ENCODE measurements at places on chromosomes 7 and 10.
A peak's percentile ranks its signal among the peaks of the same experiment; 100 is the strongest.

DNA sequence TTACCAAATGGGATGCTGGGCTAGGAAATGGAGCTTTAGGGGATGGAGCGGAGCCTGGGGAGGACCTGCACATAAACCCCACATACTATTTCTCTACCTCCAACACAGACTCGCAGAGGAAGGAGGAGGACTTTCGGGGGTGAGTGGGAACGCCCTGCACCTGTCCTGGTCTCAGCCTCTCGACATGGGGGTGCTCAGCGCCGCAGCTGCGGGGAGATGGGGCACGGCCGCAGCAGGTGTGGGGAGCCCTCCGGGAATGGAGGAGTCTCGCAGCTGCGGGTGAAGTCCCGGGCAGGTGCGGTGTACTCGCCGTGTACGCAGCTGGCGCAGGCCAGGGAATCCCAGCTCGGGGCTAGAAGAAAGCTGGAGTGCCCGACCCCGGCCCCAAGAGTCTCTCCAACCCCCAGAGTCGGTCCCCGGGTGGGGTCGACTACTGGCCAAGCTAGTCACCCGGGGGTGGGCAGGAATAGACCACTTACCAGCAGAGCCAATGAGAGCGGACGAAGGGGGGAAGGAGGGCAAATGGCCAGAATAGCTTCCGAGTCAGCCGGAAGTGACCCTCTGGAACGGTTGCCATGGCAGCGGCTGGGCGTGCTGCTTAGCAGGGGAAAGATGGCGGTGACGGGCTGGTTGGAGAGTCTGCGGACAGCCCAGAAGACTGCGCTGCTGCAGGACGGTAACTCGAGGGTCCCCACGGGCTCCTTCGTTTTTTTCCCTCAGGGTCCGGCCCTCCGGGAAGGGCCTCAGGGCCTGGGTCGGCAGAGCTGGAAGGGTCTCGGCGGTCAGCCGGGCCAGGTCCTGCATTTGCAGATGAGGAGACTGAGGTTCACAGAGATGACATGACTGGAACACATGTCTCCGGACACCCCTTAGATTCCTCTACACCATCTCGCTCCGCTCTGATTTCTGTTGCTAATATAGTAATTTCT, at the start of the genes DPCD and POLL:
Gene DPCD, plus strand, starts transcription at position 597 of the 929 bp plus-strand sequence. Its CDS starts 16 bp downstream, at position 613.
Gene POLL, minus strand, starts transcription at position 533 of the 929 bp plus-strand sequence. CDS start 897 bp downstream, outside the sequence.
- DNase-seq = peak; percentile 92

GRCh38 chr7:66443946-66444345, 184.7 kb upstream of the KCTD7 start:
- DNase-seq = no peak

DNA sequence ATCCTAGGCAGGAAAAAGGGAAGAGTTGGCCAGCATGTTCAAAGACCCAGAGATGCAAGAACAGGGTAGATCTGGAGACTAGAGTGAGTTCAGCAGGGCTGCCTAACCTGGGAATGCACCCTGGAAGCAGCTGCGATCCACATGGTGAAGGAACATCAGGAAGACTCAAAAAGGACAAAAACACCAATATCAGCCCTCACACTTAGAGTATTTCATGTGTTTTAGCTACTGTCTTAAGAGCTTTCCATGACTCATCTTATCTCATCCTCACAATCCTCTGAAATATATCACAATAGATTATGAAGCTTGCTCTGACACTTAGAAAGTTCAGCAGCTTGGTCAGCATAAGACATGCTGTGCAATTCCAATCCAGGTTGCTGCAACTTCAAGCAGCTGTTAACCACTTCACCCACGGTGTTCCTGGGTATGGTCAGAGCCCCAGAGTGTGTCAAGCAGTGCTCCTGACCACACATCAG, 380.9 kb downstream of the PARD3 start:
- DNase-seq = no peak

GRCh38 chr10:92413519-92413918, 122.6 kb downstream of the MARCHF5 start:
- DNase-seq = no peak

DNA sequence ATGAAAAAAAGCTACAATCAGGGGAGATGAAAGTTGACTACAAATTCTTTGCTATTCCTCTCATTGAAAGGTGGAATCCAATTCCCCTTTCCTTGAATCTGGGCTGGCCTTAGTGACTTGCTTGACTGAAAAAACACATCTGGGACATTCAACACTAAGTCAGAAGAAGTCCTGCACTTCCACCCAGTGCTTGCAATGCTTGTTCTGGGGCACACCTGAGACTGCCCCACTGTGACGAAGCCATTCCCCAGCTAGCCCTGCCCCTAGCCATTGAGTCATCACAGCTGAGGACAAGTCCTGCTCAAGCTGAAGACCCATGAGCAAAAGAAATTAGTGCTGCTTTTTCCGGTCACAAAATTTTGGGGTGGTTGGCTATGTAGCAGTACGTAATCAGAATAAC, 19.2 kb upstream of the GRID1 start:
- no peak for DNase-seq

- no peak for DNase-seq
Measured at GRCh38 chr10:14487488-14487883, 156.8 kb upstream of the FRMD4A start.

DNA sequence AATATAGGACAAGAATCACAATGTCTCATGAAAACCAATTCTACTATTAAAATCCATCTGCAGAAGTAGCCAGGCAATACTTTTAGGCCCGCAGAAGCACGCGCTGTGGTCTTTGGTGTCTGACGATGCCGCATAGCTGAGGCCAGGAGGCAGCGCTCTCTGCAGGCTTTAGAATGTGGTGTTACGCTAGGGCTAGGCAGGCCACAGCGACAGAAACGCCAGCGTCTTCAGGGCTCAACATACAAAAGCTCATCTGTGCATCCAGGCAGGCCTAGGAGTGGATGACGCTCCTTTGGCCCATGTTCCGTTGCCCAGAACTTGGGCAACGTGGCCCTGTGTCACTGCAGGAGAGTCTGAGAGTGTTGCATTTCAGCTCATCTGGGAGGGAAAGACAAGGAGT, 601.1 kb upstream of the FOXK1 start:
- DNase-seq = no peak
